ENCODE measurements at places on chromosomes 7 and 10. TPM values are rescaled to one million over a fixed set of nuclear protein-coding genes. Genes with fewer than 3 reads are reported as not detected.

The CH25H gene
- total RNA-seq: 0.14 TPM

The GDF2 gene
- total RNA-seq: not detected

The ANKRD30A gene
- total RNA-seq: not detected

The CD36 gene
- 1,230 TPM for total RNA-seq

DNA sequence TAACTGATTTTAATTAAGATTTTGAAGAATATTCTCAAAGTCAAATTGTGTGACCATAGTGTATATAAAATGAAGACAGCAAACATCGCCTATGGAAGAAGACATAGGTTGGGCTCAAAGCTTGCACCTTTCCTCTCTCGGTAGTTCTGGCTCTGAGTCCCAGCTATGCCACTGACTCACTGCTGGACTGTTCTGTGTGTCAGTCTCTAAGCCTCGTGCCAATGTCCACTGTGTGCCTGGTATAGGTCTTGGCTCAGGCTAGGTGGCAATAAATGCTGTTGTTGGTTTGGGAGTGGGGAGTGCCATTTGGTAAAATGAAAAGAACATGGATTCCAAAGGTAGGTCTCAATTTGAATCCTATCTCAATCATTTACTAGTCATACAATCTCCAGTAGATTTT, 137.5 kb upstream of the RHEB start:
- DNase-seq: no peak

DNA sequence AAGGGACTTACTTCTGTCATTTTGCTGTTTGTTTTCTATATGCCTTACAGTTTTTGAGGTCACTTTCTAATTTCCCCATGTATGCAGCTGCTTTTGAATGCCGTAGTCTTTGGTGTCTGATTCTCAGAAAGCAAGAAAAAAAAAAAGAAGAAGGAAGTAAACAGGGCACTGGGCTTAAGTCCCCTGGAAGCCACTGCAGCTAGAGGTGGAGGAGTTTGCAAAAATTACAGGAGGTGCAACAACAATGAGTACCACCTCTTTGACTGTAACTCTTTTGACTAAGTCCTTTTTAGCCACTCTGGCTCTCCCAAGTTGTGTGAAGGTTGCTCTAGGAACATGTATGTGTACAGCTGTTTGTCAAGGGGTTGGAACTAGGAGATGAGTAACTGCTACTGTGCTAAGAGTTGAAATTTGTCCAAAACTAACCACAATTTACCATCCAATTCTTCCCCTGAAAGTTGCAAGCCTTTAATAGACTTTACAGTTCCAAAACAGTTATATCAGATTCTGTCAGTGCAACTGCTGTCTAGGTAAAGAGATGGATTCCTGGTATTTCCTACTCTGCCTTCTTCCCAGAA, 588.0 kb upstream of the LRRN3 start:
- DNase-seq: no peak

- DNase-seq: peak; percentile 71
These were observed 94.5 kb downstream of the SEC61G start for GRCh38 chr7:54664235-54665228.
